ENCODE measurements at places on chromosomes 13 and 19.

DNA sequence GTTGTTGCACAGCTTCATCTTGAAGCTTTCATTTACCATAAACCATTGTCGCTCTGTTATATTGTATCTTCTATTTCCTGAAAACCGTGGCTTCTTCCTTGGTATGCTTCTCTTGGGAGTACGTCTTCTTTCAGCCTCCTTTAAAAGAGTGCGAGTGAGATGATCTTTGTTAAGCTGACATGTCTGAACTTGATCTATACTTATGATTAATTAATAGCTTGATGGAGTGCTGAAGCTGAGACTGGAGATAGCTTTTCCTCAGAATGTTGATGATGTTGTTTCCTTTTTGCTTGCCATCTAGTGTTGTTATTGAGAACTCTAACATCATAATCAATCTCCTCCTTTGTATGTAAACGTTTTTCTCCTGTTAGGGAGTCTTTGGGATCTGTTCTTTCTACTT is 529.3 kb upstream of the SPRY2 start:
- DNase-seq = no peak

DNA sequence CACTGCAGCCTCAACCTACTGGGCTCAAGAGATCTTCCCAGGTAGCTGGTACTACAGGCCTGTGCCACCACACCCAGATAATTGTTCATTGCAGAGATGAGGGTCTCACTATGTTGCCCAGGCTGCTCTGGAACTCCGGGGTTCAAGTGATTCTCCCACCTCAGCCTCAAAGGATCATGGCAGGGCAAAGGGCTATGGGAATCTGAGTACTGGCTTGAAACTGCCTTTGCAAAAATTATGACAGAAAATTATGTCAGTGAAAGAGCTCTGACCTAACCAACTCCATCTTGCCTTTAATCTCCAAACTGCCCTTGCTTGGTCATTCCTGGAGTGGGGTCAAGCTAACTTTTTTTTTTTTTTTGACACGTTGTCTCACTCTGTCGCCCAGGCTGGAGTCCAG is 1.3 kb upstream of the DNASE2 start:
- DNase-seq = no peak

- DNase-seq = no peak
Measured at GRCh38 chr19:47663435-47663910, 49.7 kb upstream of the EHD2 start.

DNA sequence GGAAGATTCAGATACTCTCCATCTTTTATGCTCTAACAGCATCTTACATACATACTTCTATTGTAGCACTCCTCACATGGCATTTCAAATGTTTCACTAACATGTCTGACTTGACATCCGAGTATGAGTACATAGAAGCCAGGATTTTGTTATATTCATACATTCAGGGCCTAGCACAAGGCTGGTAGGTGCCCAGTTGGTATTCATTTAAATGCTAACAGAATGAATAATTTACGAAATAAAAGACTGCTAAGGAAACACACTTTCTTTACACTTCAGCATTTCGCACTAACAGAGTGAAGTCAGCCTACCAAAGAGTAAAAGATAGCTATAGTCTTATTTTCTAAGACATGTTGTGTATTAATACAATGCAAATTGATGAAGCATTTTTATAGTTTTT is 67.8 kb upstream of the FBXL3 start:
- no peak for DNase-seq

DNA sequence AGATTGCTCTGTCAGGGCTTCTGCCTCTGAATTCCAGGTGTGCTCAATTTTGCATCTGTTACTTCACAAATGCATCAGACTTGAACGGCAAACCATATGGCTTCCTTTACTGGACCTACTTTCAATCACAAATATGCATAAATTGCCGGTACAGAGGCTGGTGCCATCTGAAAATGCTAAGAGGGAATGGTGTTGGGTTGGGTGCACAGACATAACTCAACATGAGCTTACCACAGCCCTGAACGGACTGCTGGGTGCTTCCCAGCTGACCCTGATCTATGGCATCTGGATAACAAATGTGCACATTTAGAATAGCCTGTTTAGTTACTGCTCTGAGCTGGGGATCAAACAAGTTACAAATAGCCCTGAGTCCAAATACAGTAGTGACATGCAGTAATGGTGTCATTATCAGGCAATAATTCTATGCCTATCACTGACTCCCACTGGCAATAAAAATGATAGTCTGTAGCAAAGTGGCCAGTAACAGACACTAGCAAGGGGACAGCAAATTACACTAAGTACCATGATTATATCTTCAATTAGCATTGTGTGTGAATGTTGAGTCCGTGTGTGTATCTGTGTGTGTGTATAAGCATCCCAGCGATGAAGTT is 927.3 kb downstream of the DIAPH3 start:
- peak; percentile 96 for DNase-seq

DNA sequence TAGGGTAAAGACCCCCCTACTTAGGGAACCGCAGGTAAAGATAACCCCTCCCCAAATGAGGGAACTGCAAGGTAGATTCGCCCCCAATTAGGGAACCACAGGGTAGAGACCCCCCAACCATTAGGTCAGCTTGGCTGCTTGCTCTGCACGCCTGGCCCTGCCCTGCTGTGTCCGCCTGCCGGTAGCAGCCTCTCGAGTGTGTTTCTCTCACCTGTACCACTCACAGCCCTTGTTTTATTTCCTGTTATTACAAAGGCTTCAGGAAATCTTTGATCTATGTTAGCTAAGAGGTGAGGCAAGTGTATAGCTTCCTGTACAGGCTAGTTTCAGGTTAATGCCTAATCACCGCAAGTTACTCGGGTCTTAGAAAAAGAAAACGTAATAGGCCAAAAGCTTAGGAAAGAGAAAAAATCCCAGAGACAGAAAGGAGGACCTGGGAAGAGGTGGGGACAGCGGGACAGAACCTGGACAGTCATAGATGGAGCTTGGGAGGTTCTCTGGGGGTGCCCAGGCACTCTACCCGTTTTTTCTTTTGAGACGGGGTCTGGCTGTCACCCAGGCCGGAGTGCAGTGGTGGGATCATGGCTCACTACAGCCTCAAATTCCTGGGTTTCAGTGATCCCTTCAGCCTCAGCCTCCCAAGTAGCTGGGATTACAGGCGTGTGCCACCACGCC is 23.1 kb upstream of the EIF3G start:
- no peak for DNase-seq

- no peak for DNase-seq
Measured at GRCh38 chr13:73773168-73773549, 361.0 kb downstream of the KLF12 start.

GRCh38 chr13:28981530-28981929 is 161.4 kb downstream of the MTUS2 start:
- no peak for DNase-seq

DNA sequence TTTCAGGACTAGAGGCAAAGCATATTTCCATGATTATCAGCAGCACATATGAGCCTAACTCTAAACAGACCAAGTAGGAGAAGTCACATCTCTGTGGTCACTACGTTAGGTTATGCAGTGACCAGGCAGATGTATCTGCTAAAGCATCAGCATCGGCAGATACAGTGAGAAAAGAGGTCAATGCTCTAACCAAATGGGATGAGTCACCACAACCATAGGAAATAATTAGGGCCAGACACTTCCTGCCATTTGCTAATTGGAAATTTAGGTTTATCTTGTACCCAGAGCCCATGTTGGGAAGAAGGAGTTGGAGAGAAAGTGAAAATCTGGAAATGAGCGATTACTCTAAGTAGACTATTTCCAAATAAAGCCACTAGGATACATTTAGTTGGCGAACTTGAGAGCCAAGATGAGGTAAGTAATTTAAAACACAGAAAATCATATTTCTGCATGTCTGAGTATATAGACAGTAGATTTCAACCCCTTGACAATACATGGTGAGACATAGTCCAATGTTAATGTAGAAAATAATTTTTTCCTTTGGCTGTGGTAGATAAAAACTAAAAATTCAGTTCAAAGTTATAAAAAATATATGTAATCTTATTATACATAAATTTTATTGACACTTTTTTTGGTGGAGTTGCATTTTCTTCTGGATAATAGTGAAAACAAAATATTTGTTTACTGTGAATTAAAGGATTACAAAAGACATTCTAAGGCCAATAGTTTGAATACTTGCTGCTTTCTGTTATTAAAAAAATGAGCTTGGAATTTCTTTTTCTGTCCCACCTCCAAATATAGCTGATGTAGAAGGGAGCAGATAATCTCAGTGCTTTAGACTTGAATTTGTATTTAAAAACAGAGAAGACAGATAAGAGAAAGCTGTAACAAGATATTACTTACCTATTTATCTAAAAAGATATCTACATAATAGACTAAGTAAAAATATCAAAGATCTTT is 104.4 kb upstream of the CSNK1A1L start:
- no peak for DNase-seq

DNA sequence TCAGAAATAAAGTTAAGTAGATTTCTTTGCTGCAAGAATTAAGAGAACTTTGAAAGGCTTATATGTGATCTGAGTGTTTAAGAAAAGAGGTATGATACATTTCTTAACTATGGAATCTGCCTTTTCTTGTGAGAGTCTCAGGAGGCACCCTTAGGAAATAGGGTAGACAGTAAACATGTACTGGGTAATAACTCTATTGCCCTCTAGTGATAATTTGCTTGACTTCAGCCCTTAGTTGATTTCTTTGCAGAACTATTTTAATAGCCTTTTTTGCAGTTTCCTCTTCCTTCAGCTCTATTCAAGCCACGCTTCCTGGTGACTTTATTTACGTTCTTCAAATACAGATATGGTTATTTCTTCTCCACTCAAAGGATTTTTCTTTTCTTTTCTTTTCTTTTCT is 37.0 kb upstream of the CCNA1 start:
- DNase-seq = no peak

- no peak for DNase-seq
Measured at GRCh38 chr19:45900738-45901431, 1.5 kb downstream of the MYPOP start.

GRCh38 chr19:33460221-33460908 is 61.2 kb downstream of the PEPD start:
- DNase-seq = no peak

DNA sequence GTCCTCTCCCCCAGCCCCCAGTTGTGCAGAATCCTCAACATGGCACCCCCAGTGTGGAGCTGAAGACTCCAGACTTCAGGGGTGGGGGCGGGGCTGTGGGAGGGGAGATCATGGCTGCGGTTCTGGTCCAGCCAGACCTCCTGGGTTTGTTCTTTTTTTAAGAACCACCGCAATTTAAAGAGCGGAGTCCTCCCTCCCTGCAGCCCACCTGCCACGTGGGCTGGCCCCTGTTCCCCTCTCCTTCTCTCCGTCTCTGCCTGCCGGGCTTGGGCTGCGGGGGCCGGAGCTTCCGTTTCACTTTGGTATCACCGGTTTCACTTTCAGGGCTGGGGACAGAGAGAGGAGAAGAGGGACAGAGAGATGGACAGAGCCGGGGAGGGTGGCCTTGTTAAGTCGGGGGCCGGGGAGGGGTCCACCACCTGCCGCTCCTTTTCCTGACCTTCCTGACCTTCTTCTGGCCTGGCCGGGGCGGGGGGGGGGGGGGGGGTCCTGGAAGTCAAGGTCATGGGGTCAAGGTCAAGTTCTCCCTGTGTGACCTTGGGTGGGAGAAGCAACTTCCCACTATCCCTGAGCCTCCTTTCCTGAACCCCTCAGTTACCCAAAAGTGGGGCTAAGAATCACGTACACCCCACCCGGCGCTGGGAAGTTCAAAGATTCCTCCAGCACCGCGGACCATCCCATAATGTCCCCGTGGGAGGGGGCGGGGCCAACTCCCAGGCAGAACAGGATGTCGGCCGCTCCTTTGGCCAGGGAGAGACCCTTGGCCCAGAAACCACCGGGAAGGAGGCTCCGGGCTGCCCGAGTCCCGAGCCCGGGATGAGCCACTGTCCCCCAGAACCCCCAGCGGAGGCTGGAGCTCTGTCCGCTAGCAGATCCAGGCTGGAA is 11.3 kb upstream of the ZBTB7A start:
- no peak for DNase-seq

DNA sequence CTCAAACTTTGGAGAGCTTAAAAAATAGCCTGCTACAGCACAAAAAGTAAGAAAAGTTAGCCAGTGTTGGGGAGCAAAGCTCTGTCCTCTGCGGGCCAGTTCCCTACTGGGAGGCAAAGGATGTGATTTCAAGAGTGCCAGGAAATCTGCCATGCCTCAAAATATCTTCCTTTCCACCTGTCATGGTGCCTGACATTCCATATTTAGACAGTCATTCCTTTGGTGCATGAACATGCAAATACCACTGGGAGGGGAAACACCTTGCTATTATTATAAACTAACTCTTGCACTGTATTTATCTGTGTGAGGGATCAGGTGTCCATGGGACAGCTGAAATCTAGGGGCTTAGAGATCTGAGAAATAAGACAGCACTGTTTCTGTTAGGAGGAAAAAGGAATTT is 10.3 kb downstream of the FREM2 start:
- DNase-seq = no peak

DNA sequence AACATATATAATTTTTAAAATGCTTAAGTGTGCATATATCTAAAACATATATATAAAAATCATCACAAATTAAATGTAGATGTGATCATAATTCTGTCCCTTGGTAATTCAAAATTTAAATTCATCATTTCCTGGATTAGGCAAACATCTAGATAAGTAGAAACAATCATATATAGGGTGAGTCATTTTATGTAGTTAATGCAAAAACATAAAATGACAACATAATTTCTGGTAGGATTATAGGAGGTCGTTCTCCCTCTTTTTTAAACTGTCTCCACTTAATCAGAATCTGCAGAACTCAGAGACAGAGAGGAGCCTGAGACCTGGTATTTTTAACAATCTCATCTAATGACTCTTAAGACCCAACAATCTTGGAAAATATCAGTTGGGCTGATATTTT is 333.4 kb downstream of the KCTD12 start:
- DNase-seq = no peak

DNA sequence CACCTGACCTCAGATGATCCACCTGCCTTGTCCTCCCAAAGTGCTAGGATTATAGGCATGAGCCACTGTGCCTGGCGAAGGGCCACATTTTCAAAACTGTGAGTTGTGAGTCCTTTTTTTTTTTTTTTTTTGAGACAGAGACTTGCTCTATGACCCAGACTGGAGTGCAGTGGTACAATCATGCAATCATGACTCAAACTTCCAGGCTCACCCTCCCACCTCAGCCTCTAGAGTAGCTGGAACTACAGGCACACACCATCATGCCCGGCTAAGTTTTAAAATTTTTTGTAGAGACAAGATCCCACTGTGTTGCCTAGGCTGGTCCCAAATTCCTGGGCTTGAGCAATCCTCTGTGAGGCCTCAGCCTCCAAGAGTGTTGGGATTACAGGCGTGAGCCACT is 3.8 kb upstream of the MYPOP start:
- no peak for DNase-seq

DNA sequence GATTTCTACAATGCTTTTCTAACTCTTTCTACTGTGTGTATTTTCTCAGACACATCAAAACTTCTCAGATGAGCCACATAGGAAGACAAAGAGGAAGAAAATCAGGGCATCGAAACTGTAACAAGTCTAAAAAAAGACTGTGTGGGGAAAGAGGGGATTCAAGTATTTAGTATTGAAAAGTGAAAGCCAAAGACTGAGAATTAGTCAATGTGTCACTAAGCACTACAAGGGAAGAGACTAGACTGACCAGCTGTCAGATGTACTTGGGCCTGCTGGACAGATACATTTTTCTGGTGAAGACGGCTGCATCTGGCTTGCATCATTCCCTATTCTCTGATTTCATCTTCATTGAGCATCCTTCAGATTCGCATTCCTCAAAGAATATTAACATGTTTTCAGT is 25.4 kb downstream of the COMMD6 start:
- DNase-seq = no peak

- DNase-seq = no peak
Measured at GRCh38 chr13:39035204-39035603, 2.7 kb downstream of the PROSER1 start.
